ENCODE measurements at places on chromosomes 2 and 18.

- DNase-seq, result no peak
Measured at GRCh38 chr2:17976871-17977746, 98.6 kb downstream of the KCNS3 start.

DNA sequence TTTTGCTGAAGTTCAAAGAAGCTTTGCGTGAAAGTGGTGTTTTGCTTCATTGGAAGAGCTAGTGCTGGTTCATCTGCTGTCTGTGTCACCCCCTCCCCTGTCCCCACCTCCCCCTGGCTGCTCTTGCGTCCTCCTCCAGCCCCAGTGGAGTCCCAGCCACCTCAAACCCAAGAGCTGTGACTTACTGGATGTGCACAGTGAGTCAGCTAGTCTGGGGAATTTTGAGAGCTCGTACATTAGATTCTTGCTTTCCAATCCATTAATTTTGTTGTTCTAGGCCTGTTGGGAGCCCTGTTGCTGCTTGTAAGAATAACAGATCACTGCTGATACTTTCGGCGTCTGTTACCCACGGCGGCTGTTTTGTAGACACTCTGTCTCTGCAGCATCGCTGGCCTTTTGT lies 412.1 kb downstream of the TSN start:
- DNase-seq, result no peak

- no peak for DNase-seq
Measured at GRCh38 chr2:43854671-43855070, 15.9 kb downstream of the ABCG8 start.

- DNase-seq, result no peak
Measured at GRCh38 chr2:127811397-127812321, 688 bp upstream of the WDR33 start.

GRCh38 chr2:71157124-71157793 lies 26.8 kb downstream of the MPHOSPH10 start:
- peak; percentile 3 for DNase-seq

- DNase-seq, result no peak
Measured at GRCh38 chr2:85746321-85747004, 7.3 kb upstream of the ATOH8 start.

DNA sequence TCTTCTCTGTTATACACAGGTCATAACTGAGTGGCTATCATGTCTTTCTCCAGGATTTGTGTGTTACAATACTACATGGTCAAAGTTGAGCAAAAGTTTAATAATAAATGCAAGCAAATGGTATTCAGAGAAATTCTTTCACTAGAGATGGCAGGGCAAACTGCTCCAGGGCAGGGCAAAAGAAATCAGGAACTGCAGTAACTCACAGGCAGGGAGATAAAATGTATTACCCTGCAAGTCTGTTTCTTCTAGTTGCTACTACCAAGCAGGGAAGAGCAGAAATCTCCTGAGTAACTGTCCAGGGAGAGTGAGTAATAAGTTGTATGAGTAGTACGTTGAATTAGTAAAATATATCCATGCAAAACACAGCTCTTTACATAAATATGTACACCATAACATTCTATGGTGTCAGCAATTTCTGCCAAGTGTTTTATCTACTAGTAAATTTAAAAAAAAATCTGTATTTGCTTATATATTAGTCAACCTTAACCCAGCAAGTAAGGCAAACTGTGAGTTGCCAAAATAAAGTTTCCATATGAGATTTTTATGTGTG lies 404.1 kb downstream of the ZEB2 start:
- no peak for DNase-seq

DNA sequence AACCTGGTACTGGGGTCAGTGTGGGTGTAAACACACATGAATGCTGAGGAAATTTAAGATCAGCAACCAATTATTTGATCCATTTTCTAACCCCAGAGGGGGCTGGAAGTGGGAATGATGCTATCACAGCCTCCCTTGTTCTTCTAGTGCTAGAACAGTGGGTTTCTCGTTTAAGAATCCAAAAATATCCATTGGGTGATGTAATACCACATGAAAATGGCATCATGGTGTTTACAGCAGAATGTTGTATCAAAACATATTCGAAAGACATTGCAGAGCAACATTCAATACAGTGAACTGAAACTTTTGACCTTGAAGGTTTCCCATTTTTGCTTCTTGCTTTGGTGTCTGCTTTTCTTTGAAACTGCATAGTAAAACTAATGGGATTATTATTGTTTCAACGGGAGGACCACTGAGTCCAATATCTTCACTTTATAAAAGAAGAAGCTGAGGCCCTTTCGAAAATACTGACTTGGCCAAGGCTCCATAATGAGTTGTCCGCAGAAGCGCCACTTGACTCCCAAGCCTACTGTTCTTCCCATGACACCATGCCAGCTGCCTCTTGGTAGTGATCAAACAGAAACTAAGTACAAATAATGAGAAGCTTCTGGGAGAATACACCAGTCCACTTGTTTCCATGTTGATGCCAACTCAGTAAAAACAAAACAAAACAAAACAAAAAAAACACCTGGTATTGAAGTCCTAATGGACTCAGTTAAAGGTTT lies 106.1 kb downstream of the COLEC12 start:
- DNase-seq, result no peak

DNA sequence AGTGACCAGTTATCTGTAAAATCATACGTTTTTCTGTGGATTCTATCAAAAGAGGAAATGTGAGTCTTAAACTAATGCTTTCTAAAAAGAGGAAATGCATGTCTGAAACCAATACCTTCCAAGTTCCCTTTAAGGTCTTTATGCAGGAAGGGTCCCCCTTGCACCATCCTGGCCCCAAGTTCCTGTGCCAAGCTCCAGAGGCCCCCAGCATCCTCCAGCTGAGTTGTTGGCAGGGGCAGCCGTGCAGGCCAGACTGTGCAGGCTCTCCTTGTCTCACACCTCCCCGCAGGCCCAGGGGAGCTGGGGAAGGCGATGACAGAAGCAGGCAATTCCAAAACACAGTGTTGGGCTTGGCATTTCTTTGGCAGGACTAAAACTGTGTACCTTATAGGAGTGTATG lies 39.2 kb downstream of the DPYSL5 start:
- no peak for DNase-seq

GRCh38 chr18:3761266-3761665 lies 311.3 kb downstream of the TGIF1 start:
- DNase-seq, result no peak

DNA sequence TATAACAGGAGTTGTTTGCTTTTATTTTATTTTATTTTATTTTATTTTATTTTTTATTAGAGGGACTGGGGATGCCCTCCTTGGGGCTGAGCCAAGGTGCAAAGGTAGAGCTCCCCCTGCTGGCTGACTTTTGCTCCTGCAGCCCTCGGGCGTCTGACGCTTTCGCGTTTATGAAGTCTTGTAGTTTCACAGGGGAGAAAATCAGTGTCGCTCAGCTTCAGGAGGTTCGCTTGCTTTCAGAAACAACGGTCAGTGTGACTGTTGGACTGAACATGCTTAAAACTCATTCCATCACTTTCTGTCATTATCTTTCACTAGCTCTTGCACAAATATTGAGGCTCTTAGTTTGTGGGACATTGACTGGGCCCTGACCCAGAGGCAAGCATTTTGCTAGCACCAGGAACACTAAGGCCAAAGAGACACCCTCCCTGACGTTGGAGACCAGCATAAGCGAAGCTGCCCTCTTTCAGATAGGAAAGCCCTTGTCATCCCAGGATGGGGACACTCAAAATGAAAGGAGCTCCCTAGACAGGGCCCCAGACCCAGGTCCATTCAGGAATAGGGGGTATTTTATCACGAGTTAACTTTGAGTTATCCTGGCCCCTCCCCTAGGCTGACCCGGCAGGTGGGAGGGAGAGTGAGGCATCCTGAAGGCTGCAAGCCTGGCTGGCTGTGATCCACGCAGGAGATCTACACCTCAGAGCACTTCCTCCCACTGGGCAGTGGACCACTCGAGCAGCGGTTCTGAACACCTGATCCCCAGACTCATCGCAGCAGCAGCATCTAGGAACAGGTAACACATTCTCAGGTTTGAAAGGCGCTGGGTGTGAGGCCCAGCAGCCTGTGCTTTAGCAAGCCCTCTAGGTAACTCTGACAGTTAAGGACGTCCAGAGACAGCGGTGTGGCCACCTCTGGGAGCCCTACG lies 34.4 kb downstream of the LGALSL start:
- peak; percentile 61 for DNase-seq

DNA sequence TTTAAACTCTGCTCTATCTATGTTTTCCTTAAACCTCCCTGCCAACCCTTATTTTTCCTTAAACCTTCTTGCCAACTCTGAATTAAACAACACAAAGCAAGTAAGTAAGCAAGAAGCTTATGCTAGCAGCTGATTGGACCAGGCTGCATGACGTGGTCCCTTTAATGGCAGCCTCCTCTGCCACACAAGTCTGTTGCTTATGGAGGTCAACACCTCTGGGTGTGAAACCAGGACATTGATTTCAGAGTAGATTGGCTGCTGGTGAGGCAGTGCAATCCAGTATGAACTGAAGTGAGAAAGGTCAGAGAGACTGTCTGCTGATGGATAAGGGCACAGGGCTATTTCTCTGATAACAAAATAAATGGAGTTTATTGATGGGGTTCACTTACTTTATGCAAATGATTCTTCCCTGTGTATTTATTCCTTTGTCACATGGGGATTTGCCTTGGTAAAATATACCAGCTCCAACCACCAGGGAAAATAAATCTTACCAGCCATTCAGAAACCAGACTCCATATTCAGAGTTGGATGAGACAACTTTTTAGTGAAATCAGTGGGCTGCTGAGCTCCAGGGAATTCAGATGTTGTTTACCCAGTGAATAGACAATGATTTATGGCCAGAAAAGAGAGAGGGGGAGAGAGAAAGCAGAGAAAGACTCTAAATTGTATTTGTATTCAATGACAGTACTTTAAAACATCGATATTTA lies 112.2 kb upstream of the NCKAP5 start:
- no peak for DNase-seq

DNA sequence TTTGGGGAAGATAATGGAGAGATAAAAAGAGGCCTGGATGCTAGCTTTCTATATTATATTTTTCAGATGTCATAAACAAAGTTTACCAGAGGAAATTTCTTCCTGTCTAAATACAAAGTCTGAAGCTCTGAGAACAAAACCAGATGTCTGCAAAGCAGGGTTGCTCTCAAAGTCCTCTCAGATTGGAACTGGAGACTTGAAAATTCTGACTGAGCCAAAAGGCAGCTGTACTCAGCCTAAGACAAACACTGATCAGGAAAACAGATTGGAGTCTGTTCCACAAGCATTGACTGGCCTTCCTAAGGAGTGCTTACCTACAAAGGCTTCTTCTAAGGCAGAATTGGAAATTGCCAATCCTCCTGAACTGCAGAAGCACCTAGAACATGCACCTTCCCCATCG lies 25.1 kb downstream of the KDM3A start:
- DNase-seq, result no peak

All from NCI-H187 (cell line).